Muscle of back (tissue), 13 donors: ENCODE measurements at places on chromosomes 6 and 20.

GRCh38 chr6:43749461-43749860 lies 20.6 kb upstream of the VEGFA start:
- no peak for DNase-seq

GRCh38 chr6:111709201-111709600 lies 103.5 kb upstream of the TRAF3IP2 start:
- DNase-seq, result no peak

GRCh38 chr20:40283689-40284088 lies 405.3 kb downstream of the MAFB start:
- DNase-seq, result no peak

DNA sequence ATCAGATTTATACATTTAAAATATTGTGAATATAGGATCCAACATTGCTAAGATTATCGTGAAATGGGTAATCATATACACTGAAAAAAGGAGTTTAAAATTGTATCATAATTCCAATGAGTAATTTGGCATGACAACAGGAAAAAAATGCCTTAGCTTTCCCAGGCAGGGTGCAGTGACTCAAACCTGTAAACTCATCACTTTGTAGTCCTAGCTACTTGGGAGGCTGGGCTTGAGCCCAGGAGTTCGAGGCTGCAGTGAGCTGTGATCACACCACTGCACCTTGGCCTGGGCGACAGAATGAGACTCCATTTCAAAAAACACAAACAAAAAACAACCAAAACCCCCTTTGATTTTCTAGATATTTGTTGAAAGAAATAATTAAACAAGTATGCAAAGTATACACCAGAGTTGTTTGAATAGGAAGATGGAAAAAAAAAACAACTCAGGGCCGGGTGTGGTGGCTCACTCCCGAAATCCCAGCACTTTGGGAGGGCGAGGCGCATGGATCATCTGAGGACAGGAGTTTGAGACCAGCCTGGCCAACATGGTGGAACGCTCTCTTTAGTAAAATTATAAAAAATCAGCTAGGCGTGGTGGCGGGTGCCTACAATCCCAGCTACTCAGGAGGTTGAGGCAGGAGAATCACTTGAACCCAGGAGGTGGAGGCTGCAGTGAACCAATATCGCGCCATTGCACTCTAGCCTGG lies 98.7 kb downstream of the TRERF1 start:
- DNase-seq, result peak; percentile 31

DNA sequence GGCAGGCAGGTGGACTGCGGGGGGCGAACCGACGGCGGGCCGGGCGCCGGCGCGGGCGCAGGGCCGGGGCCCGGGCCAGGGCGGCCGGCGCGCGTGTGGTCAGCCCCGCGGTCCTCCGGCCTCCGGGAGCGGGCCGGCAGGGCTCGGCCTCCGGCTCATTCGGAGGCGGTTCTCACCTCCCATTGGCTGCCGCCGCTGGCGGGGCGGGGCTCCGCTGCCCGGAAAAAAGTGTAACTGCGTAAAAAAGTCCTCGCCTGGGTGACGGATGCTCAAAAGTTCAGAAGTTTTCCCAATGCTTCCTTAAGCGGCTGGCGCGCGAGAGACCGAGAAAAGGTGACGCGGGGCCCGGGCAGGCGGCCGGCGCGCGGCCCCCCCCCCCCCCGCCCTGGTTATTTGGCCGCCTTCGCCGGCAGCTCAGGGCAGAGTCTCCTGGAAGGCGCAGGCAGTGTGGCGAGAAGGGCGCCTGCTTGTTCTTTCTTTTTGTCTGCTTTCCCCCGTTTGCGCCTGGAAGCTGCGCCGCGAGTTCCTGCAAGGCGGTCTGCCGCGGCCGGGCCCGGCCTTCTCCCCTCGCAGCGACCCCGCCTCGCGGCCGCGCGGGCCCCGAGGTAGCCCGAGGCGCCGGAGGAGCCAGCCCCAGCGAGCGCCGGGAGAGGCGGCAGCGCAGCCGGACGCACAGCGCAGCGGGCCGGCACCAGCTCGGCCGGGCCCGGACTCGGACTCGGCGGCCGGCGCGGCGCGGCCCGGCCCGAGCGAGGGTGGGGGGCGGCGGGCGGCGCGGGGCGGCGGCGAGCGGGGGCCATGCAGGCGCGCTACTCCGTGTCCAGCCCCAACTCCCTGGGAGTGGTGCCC lies at the start of gene FOXC1:
Gene FOXC1, plus strand, starts transcription at position 268 of the 849 bp plus-strand sequence. Its CDS starts 531 bp downstream, at position 799.
- peak; percentile 88 for DNase-seq

DNA sequence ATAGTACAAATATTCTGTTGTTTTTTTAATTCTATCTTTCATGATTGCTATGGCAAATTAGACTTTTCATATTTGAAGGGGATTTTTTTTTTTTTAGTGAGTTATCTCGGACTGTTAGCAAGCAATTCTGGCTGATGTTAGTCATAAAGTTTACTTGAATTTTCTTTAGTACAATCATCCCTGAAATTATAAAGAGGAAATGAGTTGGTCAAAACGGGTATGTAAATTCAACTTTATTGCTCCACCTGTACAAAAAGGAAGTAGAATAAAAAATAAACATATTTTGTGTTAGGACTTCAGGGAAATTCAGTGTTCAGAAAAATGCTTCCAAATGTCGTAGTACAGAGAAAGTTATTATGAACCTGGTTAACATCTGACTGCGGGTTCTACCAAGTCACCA lies 40.3 kb downstream of the PPP1R14C start:
- no peak for DNase-seq

DNA sequence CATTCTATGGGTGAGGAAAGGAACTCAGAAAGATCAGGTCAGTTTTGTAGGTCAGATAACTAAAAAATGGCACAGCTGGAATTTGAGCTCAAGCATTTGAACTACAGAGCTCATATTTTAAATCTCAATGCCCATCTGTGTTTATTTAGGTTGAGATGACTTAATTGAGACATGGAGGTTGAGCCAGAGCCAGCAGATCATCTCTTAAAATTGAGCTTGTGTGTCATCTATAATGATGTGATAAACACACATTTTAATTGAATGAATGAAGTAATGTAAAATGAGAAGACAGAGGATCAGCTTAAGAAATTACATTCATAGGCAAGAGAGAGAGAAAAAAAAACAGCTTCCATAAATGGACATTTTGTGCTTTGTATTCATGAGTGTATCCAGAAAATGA lies 3.7 kb downstream of the MANEA start:
- DNase-seq, result no peak

- DNase-seq, result no peak
These were observed 73.8 kb downstream of the CDK19 start for GRCh38 chr6:110741517-110741916.
